Umbilical cord (tissue), 2 donors: ENCODE measurements at places on chromosomes 3 and 15.

DNA sequence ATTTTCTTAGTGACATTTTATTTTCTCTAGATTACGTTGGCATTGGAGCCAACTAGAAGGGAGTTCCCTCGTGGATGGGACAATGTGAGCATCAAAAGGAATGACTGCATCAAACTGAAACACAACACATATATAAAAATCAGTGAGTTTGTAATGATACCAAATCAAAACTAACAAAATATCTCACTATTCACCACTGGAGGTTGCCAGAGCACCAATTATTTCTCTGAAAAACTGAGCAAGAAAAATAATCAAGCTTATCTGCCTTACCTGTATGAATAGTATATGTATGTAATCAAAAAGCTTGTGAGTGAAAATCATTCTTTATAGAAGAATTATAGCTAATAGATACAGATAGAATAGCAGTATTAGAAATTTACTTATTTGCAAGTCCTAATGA, 46.8 kb upstream of the OTOL1 start:
- no peak for DNase-seq

DNA sequence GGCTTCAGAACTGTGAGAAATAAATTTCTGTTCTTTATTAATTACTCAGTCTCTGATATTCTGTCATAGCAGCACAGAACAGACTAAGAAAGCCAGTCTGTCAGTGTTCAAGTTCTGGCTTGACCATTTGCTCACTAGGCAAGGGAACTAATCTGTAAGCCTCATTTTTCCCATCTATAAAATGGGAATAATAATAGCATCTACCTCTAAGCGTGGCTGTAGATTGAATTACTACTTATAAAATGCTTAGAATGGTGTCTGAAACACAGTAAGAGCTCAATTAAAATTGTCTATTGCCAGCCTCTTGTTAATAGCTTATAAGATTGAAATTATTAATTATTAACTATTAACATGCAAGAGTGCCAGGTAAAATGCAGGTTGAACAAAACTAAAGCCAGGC, 209.7 kb upstream of the LRRFIP2 start:
- no peak for DNase-seq

GRCh38 chr3:141096981-141097380, 45.8 kb downstream of the SPSB4 start:
- DNase-seq = no peak

GRCh38 chr3:21938267-21938681, 187.3 kb upstream of the ZNF385D start:
- no peak for DNase-seq

GRCh38 chr15:70791259-70791658, 27.9 kb upstream of the UACA start:
- no peak for DNase-seq

GRCh38 chr3:157807280-157807679, 298.9 kb downstream of the SHOX2 start:
- DNase-seq = no peak

DNA sequence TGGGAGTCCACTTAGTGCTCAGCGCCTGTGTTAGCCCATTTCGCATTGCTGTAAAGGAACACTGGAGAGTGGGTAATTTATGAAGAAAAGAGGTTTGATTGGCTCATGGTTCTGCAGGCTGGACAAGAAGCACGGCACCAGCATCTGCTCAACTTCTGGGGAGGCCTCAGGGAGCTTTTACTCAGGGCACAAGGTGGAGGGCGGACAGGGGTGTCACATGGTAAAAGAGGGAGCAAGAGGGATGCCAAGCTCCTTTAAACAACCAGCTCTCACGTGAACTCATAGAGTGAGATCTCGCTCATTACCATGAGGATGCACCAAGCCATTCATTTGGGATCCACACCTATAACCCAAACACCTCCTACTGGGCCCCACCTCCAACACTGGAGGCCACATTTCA, 181.4 kb upstream of the TLE3 start:
- DNase-seq = no peak

DNA sequence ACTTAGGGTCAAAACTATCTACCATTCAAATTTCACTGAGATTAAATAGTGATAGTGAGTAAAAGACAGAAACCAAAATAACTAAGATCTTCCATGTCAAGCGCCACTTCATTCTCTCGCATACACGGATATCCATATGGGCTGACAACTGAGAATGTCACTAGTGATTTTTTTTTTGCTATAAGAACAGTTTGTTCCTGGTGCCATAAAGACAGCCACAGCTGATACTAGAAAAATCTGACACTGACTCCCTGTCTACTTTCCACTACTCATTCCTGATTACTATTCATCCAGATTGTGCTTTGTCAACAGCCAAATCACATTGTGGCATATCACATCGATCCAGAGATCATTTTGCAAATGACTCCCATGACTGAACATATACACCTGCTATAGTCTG, 45.8 kb upstream of the CDAN1 start:
- no peak for DNase-seq

- DNase-seq = no peak
These were observed 10.3 kb upstream of the DNAJC13 start for GRCh38 chr3:132407025-132407424.

DNA sequence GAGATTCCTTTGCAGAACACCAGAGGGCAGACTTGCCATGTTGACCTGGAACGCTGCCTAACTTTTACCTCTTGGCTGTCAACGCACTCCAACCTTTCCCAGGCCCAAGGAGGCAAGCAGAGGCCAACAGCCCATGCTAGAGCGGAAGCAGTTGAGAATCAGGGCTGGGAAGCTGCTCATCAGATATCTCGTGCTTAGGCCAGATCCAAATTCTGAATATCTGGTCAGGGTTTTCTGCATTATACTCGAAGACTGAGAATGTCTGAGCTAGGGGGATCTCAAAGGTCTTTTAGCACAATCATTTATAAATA, 2.5 kb downstream of the XIRP1 start:
- DNase-seq = peak; percentile 62

DNA sequence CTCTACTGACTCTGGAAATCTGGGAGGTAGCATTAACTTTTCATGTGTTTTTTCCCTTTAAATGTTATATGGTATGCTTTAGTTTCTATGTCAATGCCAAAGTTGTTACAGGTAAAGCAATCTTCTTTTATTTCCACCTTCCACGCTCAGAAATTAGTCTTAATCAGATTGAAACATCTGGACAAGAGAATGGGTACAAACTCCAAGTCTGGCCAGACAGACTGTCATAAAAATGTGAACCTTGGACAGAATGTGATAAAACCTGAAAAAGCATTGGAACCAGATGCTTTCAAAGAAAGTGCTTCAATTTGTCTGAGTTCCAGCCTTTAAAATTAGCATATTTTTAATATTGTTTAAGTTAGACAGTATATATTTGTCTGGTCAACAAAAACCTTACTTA, 110.7 kb upstream of the P2RY1 start:
- DNase-seq = no peak

DNA sequence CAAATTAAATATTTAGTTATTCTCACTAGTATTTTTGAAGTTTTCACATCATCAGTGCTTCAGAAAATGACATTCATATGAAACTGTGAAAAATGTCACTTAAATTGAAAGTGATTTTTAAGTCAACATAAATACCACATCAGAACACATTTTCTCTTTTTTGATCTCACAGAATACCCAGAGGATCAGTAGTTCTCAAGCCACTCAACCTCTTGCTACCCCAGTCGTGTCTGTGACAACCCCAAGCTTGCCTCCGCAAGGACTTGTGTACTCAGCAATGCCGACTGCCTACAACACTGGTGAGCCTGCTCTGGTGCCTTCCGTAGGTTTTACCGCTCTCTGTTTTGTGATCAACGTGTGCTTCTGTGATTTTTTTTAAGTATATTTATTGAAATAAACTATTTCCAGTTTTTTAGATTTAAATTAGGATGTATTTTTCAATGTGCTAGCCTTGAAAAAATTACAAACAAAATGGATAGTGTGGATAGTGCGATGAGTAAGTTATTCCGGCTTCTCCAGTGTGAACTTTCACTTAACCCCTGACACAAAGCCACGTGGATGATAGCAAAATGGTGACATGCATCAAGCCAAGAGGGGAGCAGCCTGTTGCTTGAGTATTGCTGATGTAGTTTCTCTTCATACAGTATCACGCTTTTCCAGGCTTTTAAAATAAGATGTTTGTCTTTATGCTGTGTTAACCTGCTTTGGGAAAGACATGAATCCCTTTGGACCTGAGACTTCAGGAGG, 26.5 kb downstream of the LYSMD4 start:
- DNase-seq = no peak

DNA sequence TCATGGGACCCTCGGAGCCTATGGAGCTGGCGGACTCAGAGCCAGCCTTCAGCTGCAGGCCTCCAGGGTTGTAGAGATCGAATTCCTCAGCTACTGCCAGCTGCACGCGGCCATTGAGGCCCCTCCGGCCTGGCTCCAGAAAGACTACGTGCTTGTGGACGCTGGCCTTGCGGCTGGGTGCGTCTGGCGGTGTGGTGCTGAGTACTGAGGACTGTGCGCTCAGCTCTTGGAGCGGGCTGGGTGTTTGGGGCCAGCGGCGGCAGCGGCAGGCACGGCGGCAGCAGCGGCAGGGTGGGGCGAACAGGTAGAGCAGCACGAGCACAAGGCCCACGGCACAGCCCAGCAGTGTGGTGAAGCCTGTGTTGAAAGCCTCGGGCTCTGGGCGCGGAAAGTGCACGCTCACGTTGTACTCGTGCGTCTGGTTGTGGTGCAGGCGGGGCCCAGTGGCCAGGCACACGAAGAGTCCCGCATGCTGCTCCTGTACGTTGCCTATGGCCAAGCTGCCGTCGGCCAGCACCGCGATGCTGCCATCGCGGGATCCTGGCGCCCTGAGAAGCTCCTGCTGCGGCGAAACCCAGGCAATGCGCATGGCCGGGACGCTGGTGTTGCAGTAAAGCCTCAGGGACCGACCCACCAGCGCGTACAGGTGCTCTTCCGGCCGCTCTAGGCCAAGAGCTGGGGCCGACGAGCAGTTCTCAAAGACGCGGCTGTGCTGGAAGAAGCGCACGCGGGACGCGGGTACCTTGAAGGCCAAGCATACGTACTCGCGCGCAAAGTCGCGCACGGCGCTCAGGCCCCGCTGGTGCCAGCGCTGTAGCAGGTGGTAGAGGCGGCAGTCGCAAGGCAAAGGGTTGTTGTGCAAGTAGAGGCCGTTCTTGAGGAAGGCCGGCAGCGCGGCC, 1.3 kb downstream of the AMIGO3 start:
- DNase-seq = no peak

DNA sequence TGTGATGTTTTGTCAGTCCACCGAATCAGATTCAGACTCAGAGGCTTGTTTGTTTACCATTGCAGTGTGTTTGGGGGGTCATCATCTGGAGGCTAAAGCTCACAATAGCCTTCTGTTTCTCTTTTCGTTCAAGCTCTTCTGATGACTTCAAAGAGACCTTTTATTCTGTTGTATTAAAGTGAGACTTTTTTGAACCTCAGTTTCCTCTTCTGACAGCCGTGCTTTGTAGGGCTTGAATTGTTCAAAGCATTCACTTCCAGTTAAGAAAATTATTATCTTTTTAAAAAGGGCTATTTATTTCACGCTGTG, 1.3 kb downstream of the PXK start:
- no peak for DNase-seq

DNA sequence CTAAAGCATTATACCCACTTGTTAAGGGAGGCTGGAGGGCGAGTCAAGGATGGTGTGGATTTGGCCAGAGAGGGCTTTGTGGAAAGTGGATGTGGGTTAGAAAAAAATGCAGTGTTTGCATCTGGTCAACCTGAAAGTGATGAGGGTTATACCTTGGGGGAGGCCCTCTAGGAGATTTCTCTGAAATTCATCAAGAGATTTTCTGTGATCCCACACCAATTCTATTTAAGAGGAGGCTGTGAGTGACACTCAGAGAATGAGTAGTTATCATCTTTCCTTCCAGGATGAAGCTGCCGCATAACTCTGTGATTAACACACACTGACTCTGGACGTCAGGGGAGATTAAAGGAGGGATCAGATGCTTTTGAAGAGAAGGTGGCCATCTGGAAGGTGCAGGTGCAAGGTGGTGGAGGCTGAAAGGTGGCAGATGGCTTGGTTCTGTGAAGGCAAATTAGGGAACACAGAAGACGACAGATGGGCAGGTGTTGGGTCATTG, 54.8 kb downstream of the ANAPC13 start:
- no peak for DNase-seq

DNA sequence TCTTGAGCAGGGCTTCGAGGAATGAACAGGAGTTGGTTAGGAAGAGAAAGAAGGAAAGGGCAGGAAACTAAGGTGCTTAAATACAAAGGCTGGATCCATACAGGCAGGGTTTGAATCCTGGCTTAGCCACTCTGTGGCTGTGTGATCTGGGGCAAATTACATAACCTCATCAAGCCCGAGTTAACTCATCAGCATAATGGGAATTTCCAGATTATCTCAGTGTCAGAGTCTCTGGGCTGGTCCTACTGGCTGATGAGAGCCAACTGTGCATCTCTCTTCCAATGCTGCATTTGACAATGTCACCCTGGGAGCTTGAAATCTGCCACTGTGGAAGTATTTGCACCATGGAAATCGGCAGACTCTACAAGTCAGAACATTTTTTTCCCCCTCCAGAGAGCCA, 83.8 kb upstream of the SLC6A6 start:
- DNase-seq = no peak

DNA sequence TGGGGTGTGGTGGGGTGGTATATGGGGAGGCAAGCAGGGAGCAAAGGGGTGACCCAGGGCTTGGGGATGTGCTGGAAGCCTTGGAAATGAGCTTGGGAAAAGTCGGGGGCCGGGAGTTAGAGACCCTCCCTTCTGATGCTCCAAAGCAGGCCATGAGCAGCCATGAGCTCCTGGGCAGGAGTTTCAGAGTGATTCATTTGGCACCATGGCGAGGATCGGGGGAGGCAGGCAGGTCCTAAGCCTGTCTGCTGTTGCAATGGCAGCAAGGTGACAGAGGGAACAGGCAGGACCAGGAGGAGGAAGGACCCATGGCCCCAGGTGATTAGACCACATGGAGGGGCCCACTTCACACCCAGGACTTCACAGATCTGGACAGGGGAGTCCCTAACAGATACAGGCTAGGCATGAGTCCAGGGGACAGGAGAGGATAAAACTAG, 21.3 kb downstream of the RGMA start:
- DNase-seq = no peak

- DNase-seq = no peak
These were observed 26.0 kb downstream of the CYP19A1 start for GRCh38 chr15:51312166-51313073.

DNA sequence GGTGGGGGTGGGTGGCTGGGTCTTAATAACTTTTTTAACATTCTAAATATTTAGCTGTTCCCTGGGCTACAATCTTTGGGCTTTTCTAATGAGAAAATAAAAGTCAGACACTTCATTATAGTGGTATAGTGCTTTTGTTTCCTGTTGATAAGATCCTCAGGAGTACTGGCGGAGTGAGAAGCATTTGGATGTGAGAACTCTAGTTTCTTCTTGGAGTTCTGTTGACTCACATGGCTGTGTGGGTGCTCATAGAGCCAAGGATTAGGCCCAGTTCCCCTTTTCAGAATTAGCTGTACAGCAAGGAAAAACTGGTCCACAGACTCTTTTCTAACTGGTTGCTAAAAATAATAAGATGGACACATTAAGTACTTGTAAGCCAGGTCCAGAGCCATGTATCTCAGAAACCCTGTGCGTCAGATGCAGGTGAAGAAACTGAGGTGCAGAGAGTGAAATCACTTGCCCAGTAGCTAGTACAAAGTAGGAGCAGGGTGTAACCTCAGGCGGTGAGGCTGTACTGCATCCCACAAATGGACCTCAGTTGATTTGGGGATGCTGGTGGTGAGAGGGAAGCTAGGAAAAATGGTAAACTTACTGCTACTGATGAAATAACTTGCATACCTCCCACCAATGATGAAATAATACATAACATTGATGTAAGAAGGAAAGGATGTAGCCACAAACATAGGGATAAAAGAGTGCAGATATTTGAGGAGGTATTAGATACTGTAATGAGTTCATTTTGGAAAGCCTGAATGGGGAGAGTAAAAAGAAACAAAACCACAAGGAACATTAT, 2.3 kb downstream of the ITPR1 start:
- DNase-seq = peak; percentile 28

- DNase-seq = peak; percentile 63
These were observed 298.6 kb upstream of the STT3B start for GRCh38 chr3:31234145-31234544.
